Muscle of arm (tissue), 14 donors: ENCODE measurements at places on chromosomes 16 and 17.

GRCh38 chr17:68560966-68561720 lies 40.0 kb downstream of the FAM20A start:
- DNase-seq: no peak

- no peak for DNase-seq
Measured at GRCh38 chr16:21973945-21974344, 20.8 kb downstream of the UQCRC2 start.

GRCh38 chr17:1650731-1651558 lies 1.3 kb upstream of the RILP start:
- DNase-seq: no peak

- DNase-seq: no peak
Measured at GRCh38 chr17:39175695-39176093, 9.7 kb upstream of the ARL5C start.

- DNase-seq: no peak
Measured at GRCh38 chr16:74201576-74201975, 95.0 kb upstream of the PSMD7 start.

DNA sequence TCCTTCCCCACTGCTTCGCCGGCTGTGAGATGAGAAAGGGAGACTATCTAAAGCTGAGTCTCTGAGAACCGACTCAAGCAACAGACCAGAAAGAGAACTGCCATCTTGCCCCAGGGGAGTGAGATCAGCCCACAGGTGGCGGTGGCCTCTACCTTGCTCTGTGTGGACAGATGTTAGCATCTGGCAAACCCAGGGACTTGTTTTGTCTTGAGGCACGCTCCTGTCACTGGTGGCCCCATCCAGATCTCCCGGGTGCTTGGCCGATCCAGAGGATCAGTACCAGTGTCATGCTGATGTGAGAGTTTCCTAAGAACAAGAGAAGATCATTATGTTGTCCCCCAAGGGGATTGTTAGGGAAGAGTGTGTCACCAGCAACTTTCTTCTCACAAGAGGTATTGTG lies 101.4 kb downstream of the CACNG3 start:
- no peak for DNase-seq

DNA sequence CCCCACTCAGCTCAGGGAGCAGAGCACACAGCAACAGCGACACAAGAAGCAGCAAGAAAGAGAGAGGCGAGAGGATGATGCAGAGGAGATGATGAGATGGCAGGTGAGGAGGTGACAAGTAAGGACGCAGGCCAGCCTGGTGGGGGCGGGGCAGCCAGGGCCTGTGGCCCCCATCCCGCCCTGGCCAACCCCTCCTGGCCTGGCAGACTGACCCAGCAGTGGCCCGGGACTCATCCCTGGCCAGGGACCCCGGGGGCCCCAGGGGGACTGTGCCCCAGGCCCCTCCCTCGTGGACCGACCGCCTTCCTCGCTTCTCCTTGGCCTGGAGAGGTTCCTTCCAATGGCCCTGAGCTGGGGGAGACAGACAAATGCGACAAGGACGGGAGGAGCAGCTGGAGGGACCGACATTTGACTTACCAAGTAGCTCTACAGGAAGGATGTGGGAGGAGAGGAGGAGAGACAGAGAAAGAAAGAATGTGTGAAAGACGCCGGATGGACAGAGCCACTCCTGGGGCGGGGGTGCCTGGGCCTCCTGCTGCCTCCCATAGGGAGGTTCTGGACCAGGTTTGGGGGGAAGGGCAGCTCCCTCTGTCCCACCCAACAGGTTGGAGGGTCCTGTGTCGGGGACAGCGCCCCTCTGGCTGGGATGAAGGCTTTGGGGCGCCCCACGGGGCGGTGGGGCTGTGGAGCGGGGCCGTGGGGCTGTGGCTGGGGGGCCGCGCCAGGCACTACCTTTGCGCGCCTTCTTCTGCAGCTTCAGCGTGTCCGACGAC lies 6.8 kb downstream of the MTSS2 start:
- DNase-seq: no peak

GRCh38 chr17:27895123-27895895 lies 2.1 kb upstream of the LYRM9 start:
- no peak for DNase-seq

DNA sequence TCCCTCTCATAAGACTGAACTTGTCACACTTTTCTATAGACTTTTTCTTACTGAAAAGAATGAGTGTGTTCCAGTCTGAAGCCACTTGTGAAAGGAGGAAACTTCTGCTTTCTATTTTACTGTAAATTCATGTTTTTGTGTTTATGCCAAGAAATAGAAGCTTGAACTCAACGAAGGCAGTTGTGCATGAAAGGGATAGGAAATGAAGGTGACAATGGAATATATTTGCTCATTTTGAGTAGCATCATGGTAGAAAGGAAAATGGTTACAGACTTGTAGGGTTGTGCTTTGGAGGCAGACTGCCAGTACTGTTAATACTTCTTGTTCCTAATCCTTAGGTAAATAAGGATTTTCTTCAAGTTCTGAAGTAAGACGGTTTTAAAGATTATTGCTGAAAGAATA lies 8.1 kb downstream of the CLTC start:
- DNase-seq: no peak

- peak; percentile 40 for DNase-seq
Measured at GRCh38 chr17:55605705-55606487, 94.6 kb upstream of the SMIM36 start.

DNA sequence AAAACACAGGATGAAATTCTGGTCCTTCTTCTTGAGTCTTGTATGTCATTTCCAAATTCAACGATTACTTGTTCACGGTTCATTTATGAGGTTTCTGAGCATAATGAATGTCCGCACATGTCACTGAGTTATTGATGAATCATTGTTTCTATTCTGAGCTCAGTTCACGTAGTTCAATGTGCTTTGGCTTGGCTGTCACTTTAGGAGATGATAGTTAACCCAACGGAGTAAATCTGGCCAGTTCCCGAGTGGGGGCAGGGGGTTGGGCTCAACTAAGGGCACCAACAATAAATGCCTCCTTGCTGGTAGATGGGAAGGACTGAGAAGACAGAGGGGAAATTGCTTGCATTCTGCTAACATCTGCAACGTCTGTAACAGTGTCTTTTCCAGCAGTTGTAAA lies 239.4 kb upstream of the HSBP1 start:
- no peak for DNase-seq

DNA sequence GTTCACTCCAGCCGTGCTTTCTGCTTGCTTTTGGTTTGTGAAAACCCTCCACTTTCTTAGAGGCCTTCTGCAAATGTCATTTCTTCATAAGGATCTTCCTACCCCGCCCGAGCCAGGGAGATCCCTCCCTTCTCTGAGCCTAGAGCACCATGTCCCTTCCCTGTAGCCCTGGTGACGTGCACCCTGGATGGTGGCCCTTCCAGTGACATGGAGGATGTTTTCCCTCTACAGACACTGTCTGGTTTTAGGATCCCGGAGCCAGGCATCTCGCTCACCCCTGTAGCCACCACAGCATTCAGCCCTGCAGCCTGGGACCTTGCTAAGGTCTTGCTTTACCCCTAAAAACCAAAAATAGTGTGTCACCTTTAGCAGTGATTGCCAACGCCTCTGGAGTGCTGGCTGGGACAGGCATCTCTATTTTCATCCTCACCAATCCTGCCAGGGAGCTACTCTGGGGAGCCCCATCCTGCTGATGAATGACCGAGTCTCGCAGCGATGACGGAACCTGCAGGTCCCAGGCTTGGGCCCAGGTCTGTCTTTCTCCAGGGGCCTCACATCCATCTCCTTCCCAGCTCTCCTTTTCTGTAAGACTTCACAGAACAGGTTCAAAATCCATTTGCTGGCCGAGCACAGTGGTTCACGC lies 394.1 kb upstream of the TNRC6C start:
- DNase-seq: no peak

DNA sequence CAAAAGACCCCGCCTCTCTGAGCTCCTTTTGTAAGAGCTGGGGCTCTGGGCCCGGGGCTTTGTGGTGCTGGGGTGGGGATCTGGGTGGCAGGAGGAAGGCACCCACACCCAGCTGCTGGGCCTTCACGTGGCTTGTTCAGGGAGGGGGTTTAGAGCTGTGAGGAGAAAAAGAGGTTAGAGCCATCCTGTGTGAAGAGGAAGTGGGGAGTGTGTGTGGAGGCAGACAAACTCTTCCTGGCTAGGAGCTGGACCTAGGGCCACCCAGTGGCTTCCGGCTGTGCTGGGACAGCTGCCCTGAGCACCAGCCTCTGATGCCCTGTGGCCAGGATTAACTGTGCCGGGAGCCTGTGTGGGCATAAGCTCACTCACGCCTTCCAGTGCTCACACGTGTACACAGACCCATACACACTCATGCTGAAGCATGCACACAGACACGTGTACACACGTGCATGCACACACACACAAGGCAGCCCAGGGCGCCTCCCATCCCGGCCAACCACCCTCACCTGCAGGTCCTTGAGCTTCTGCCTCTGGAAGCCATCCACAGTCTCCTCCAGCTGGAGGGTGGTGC lies 7.4 kb downstream of the CIBAR2 start:
- DNase-seq: no peak

GRCh38 chr17:59845595-59846393 lies 46.9 kb downstream of the TUBD1 start:
- peak; percentile 52 for DNase-seq

DNA sequence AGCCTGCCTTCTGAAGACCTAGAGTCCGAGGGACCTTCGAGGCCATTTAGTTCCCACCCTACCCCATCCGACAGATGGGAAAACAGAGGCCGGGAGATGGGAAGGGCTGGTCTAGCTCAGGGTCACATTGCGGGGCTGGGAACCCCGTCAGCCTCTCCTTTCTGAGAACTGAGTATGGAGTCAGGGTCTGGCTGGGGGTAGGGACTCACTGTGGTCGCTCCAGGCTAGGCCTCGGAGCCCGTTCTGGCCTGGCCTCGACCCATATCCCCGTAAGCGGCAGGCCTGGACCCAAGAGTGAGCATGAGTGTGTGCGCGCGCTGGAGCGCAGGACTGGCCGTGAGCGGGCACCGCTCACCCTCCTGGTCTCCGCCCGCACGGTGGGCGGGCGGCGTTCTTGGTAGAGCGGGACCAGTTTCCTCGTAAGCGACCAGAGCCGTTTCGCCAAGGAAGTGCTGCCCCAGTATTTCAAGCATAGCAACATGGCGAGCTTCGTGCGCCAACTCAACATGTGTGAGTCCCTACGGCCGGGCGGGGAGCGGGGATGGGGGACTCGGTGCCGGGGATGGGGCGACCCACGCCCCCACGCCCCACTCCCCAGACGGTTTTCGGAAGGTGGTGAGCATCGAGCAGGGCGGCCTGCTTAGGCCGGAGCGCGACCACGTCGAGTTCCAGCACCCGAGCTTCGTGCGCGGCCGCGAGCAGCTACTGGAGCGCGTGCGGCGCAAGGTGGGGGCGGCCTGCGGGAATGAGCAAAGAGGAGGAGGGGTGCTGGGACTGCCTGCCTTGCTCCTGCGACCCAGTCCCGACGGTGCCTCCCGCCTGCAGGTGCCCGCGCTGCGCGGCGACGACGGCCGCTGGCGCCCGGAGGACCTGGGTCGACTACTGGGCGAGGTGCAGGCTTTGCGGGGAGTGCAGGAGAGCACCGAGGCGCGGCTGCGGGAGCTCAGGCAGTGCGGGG lies 855 bp downstream of the HSF4 start:
- no peak for DNase-seq

DNA sequence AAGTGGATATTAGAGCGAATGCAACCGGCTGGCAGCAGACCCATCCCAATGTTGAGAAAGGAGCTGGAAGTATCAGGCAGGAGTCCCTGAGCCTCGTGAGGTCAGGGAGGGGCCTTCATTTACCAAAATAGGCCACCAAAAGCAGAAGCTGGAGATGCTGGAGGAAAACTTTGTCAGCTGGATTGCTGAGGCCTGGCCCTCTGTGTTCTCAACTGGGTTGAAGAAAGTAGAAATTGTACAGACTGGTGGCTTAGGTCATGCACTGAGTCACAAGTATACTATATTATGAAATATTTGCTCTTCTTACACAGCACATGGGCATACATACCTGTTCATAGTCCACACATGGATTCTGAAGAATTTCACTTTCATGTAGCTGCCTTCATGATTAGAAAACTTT lies 23.2 kb upstream of the TEKT3 start:
- DNase-seq: no peak

DNA sequence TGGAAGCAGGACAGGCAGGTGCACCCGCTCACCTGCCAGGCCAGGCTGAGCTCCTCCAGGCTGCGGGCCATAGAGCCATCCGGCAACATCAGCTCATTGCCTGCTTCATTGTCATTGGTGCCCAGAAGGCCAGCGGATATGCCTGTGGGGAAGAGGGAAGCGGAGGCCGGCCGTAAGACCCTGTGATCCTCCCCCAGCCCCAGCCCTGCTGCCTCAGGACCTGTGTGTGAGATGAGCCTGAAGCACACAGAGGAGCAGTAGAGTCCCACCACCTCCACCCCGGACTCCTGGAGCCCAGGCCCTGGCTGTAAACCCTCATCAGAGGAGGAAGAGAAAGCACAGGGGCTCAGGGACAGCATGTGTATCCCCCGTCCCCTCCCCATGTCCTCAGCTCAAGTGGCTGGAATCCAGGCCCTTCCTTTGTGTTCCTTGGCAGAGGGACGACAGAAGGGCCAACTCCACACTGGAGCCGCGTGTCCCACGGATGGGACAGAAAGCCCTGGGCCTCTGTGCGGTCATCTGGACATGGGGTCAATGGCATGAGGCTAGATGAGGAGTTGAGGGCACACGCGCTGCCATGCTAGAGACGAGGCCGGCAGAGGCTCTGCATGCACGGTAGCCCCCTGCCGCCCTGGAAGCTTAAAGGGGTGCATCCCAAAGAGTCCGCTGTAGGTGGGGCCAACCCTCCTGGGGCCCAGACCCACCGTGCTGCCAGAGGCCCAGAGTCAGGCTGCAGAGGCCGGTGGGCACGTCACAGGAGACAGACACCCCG lies 39.1 kb downstream of the RMI2 start:
- DNase-seq: no peak

DNA sequence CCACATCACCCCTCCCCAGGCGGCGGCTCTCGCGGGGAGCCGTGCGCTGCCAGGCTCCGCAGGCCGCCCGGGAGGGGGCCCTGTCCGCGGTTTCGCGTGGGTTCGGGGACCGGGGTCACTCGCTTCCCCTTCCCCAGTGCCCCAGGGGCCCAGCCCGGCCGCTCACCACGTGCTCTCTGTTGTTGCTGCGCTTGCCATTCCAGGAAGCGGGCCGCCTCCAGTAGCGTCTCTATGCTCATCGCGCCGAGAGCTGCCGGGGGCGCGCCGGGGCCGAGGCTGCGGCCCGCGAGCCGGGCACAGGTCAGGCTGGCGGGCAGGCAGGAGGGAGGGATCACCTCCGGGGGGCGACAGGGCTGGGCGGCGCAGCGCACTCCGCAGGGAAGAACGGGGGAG lies 390 bp downstream of the MNT start:
- DNase-seq: no peak
